Stimulated activated CD4-positive, alpha-beta T cell treated with anti-CD3 and anti-CD28 coated beads, Interleukin-4, amount 100 ng/mL, for 24 hours (primary cell): ENCODE measurements at places on chromosomes 3 and 15.

- no peak for DNase-seq
Measured at GRCh38 chr15:95291898-95292472, 1038.5 kb upstream of the NR2F2 start.

DNA sequence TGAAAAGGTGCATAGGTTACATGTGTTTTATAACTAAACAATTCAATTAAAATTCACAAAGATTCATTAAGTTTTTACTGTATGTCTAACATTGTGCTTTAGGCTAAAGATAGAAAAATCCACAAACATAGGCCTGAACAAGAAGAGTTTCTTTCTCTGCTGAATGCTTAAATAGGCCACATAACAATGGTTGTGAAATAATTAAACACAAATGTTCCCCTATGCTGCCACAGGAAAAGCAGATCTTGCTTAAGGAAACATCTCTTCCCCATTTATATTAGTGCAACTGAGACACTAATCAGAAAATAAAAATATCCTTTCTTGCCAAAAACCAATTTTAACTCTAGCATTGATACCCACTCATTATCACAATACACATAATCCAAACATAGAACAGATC is 725.4 kb upstream of the DPPA4 start:
- DNase-seq, result no peak

DNA sequence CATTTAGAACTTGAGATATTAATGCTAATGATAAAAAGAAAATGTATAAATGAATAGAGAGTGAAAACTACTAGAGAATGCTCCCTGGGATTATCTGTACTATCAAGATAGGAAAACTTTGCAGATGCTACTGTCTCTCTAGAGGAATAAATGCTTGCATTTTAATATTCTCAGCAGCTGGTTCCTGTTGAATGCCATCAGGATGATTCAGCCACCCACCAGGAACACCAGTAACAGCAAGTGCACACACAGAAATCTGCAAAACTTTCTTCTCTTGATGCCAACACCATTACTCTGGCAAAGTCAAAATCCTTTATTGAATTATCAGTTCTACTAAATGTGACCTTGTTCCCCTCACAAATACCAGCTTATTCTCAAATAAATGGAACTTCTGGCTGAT is 148.4 kb downstream of the TIGIT start:
- no peak for DNase-seq

GRCh38 chr15:97995881-97996603 is 35.5 kb downstream of the ARRDC4 start:
- DNase-seq, result no peak

GRCh38 chr3:73719413-73719851 is 94.7 kb upstream of the PDZRN3 start:
- no peak for DNase-seq

DNA sequence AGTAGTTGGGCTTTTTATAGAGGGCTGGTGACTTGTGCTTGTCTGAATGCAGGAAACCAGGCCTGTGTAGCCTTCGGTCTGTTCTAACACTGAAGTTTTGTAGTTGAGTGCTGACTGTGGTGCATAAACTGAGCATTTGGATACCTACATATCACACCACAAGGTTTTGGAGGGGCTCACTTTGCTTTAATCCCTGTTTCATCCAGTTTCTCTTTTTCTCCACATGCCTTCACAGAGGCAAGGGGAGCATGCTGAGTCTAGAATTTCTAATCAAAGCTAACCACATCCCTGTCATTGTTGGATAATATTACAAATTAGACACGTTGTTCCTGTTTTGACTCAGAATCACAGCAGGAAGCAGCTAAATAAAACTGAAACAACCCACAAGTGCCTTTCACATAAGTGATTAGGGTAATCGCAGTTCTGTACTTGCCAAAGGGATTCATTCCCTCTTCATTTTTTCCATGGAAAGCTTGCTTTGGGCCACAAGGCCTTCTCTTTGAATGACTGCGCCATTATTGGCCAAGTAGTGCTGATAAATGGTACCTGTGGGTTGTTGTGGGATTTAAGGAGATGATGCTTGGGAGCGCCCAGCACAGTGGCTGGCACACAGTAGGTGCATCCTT is 48.9 kb downstream of the TGFBR2 start:
- DNase-seq, result peak; percentile 52

GRCh38 chr15:74170875-74171578 is 2.5 kb upstream of the ISLR start:
- DNase-seq, result no peak

DNA sequence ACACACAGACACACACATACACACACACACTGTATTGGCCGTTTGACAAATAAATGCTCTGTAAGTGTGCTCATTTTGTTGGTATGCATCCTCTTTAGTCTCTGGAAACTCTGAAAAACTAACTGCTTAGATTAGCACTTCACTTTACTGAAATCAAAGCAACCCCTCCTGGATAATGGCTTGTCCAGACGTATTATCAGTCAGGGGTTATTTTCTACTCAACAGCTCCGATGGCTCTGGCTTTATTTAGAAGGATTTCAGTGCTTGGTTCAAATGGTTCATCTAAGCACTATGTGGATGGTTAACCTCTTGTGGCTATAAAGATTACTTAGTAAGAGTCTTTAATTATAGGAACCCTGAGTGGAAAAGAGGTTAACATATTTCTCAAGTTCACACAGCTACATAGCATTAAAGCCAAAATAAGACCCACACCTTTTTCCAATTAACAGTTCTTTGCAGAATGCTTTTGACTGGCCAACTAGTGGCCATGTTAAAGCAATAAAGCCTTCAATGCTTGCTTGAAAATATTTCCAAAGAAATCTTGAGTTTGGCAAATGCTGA is 516.1 kb upstream of the NAALADL2 start:
- no peak for DNase-seq

- no peak for DNase-seq
Measured at GRCh38 chr3:172260381-172260780, 187.9 kb downstream of the GHSR start.

GRCh38 chr3:111810909-111811308 is 48.2 kb upstream of the PHLDB2 start:
- DNase-seq, result no peak

- no peak for DNase-seq
Measured at GRCh38 chr3:38318766-38319671, 27.6 kb upstream of the XYLB start.

- no peak for DNase-seq
Measured at GRCh38 chr3:42057561-42058211, 33.5 kb upstream of the TRAK1 start.

DNA sequence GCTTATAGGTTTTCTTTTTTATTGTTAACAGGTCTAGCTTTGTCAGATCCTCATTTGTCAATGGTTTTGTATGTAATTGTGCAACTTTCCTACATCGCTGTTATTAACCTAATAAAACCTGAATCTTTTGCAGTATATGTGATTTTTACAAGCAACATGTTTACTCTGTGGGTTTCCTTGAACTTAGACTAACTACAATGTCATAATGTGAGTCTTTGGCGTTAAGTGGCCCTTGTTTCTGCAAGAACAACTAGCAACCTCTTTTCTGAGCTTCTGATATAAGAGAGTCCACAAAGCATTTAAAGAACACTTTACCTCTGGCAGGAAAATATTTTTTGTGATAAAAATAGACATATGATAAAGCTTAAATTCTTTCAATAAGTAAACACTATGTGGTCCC is 230.3 kb upstream of the CFAP20DC start:
- no peak for DNase-seq

DNA sequence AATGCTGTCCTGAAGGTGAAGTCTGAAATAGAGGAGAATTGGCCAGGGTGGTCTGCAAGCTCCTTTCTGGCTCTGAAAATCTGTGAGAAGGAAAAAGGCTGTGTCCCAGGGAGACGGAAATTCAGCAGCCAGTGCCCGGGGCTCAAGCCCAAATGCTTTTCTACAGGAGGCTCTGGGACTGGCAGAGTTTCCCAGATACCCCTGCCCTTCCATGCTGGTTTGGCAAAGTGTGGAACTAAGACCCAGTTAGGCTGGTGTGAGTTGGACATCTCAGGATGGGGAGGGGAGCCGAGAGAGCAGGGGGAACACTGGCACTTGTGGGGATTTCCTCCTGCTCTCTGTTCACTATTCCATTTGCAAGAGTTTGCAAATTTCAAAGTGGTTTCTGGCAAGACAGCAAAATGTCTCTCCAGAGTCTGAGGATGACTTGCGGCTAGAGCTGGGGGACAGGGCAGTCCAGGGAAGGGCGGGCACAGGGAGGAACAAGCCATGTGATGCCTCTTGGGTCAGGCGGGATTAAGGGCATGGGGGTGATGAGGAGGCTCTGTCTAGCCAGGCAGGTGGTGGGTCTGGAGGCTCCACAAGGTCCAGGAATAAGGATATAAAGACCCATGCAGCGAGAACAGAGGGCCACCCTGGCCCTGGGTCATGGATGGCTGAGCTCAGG is 152.3 kb downstream of the RAB11A start:
- no peak for DNase-seq

GRCh38 chr3:55597641-55598040 is 110.5 kb upstream of the WNT5A start:
- DNase-seq, result no peak

GRCh38 chr3:162332344-162332743 is 835.7 kb downstream of the OTOL1 start:
- no peak for DNase-seq

DNA sequence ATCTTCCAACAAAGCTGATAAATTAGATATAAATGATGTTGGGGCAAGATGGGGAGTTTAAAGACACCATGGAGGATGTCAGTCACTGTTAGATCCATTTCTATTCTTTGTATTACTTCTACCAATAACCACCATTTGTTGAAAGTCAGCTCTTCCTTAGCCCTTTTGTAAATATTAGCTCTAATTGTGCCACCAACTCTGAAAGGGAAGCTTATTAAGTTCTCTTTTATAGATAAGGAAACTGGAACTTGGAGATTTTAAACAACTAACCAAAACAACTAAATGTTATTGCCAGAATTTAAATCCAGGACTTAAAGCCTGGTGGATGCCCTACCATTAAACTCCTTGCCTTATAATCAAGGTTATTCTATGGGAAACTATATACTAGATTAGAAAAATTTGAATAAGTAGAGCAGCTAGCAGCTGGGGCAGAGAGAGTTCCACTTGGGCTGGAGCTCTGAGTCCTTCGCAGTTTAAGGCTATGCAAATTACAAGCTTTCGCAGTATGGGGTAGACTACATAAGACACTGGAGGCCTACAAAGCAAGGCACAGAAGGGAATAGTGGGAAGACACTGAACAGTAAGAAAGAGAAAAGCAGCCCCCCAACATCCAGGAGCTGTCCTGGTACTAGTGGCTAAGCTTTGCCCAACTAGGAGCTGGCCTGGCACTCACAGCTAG is 52.6 kb downstream of the TM4SF18 start:
- DNase-seq, result no peak

DNA sequence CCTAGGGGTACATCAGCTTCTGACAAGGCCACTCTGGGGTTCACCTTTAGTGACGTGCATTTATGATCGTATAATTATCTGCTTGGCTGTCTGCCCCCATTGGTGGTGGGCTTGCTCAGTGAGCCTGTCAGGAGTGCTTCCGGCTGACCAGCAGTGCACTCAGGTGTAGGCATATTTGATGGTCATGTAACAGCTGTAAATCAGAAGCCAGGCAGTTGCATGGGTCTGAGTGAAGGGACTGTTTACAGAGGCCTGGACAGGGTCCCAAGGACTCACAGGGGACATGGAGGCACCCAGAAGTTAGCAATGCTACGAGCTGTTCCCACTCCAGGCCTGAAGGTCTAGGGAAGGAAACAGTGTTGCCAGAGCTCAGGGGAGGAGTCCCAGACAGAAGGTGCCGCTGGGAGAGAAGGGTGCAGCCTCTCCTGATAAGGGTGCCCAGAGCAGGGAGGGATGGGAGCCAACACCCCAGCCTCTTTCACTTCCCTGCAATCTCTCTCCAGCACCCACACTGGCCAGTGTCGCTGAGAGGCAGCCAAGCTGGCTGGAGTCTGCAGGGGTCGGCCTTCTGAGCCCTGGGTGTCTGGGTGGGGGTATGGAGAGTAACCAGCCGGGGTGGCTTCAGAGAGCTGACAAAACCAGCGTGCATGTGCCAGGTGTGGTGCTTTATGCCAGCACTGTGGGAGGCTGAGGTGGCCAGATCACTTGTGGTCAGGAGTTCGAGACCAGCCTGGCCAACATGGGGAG is 61.3 kb upstream of the PRR23E start:
- no peak for DNase-seq

- DNase-seq, result no peak
Measured at GRCh38 chr3:67691207-67691606, 36.8 kb upstream of the SUCLG2 start.

- no peak for DNase-seq
Measured at GRCh38 chr15:61155741-61156700, 73.1 kb downstream of the RORA start.

- DNase-seq, result no peak
Measured at GRCh38 chr3:80017369-80017768, 249.6 kb upstream of the ROBO1 start.

- DNase-seq, result no peak
Measured at GRCh38 chr15:63080634-63081250, 38.2 kb downstream of the TPM1 start.

DNA sequence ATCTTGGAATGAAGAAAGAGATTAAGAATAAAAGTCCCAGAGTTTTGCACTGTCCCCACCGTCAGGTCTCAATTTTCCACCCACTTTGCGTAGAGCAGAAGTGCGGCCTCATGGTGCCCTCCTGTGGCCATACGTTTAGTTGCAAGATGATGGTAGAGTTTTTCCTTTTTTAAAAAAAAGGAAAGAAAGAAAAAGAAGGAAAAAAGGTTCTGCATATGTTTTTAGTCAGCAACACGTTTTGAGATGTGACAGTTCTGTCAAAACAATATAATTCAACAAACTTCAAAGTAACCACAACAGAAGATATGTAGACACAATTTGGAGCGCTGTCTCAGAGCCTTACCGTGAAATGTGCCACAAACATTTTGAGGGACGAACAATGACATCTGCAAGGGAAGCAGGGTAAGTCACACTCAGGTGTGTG is 24.6 kb downstream of the EBLN2 start:
- peak; percentile 59 for DNase-seq

GRCh38 chr3:56789076-56789475 is 12.7 kb downstream of the ARHGEF3 start:
- DNase-seq, result no peak

DNA sequence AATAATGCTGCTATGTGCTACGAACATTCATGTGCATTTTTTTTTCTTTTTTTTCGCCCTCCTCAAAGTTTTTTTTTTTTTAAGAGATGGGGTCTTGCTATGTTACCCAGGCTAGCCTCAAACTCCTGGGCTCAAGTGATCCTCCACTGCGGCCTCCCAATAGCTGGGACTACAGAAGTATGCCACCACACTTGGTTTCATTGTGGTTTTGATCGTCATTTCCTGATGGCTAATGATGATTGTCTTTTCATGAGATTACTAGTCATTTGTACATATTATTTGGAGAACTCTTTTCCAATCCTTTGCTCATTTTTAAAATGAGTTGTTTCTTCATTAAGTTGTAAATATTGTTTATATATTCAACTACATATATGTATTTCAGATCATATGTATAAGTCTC is 48.8 kb downstream of the FBXO22 start:
- no peak for DNase-seq
